ENCODE measurements at places on chromosomes 12 and 14.
A peak's percentile ranks its signal among the peaks of the same experiment; 100 is the strongest.

DNA sequence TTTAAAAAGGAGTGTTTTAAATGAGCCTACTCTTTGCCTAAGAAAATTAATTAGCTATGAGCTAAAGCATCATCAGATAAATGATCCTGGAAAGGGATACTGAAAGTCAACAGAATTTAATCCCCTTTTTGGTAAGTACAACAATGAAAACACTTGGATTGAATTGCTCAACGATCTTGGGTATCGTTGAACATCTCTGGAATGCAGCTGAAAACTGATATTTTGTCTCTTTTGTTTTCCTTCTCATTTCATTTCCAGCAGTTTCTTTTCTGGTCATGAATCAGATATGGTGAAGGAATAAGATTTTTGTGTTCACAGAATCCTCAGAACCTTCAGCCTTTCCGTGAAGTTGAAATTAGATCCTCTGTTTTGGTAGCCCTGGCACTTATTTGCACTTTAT, 771.2 kb downstream of the FSCB start:
- no peak overlapping the region for H3K4me3 ChIP-seq
- H3K27me3 ChIP-seq = no peaks in the 10 kb centered on the region
- DNase-seq = no peak
- no peaks in the 10 kb centered on the region for H3K36me3 ChIP-seq
- no peak overlapping the region for H3K27ac ChIP-seq

GRCh38 chr12:124045671-124046455, 72.8 kb downstream of the ZNF664 start:
- no peaks in the 10 kb centered on the region for H3K27me3 ChIP-seq
- no peaks in the 10 kb centered on the region for H3K4me1 ChIP-seq
- no peak overlapping the region for H3K4me3 ChIP-seq
- peaks cover 24% of the 10 kb centered on the region for H3K36me3 ChIP-seq

DNA sequence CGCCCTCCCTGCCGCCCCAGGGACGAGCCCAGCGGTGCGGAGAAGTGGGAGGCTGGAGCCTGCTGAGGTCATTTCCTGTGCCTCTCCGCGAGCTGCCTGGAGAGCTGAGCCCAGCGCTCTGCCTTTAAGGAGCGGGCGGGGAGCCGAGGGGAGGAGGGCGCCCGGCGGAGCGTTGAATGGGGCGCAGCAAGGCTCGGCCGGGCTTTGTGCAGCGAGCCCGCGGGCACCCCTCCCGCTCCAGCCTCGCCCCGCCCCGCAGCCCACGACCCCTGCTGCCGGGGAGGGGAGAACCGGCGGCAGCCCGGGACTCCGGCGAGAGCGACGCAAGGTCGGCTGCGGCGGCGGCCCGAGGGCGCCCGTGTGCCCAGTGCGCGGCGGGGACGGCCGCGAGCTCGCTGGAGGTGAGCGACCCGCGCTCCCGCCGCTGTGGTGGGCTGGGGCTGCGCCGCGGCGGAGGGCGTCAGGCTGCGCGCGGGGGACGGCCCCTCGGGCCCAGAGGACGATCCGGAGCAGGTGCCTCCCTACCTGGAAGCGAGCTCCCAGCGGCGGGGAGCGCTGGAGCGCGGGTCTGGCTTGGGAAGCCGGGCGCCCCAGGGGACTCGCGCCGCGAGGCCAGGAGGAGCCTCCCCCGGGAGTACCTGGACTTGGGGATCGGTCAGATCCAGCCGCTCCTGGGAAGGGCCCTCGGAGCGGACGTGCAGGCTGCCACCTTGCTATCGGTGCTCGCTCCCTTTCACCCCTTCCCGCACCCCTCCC, at the start of gene PLEKHH1:
Gene PLEKHH1 (plus strand): TSS at position 293 of the 756 bp plus-strand sequence. CDS start 8,578 bp downstream, outside the sequence.
- peaks cover 21% of the 10 kb centered on the region for H3K4me1 ChIP-seq
- H3K27ac ChIP-seq = no peak within 1 kb of the TSS
- DNase-seq = no peak
- H3K27me3 ChIP-seq = peaks cover 30% of the 10 kb centered on the region
- no peaks in the 10 kb centered on the region for H3K36me3 ChIP-seq
- H3K4me3 ChIP-seq = peak within 1 kb of the TSS; percentile 75

- H3K27ac ChIP-seq = no peak overlapping the region
- H3K4me3 ChIP-seq = no peak overlapping the region
- H3K27me3 ChIP-seq = peaks cover 67% of the 10 kb centered on the region
- no peaks in the 10 kb centered on the region for H3K4me1 ChIP-seq
Measured at GRCh38 chr12:64931321-64931720, 106.9 kb downstream of the TBC1D30 start.

GRCh38 chr12:53961025-53961761, 6.5 kb downstream of the HOXC12 start:
- H3K4me3 ChIP-seq = peak overlapping the region; percentile 64
- H3K27me3 ChIP-seq = peaks cover 76% of the 10 kb centered on the region
- peaks cover 21% of the 10 kb centered on the region for H3K4me1 ChIP-seq

- H3K27me3 ChIP-seq = peaks cover 23% of the 10 kb centered on the region
- no peak for DNase-seq
- H3K27ac ChIP-seq = no peak overlapping the region
- H3K4me3 ChIP-seq = no peak overlapping the region
- H3K36me3 ChIP-seq = no peaks in the 10 kb centered on the region
Measured at GRCh38 chr12:22284871-22285270, 49.6 kb downstream of the ST8SIA1 start.

GRCh38 chr14:78170203-78170602, at the start of gene NRXN3:
TSS of gene NRXN3 (plus strand) at chr14:78170373. CDS start at chr14:78243094, 72,721 bp downstream.
- DNase-seq = no peak
- H3K27ac ChIP-seq = no peak within 1 kb of the TSS
- H3K27me3 ChIP-seq = peaks cover 11% of the 10 kb centered on the region
- no peak within 1 kb of the TSS for H3K4me3 ChIP-seq

- H3K4me3 ChIP-seq = no peak overlapping the region
- H3K27me3 ChIP-seq = peaks cover 47% of the 10 kb centered on the region
- peaks cover 8% of the 10 kb centered on the region for H3K36me3 ChIP-seq
- no peak for DNase-seq
- H3K27ac ChIP-seq = no peak overlapping the region
Measured at GRCh38 chr14:64715628-64716412, 11.6 kb downstream of the PLEKHG3 start.

DNA sequence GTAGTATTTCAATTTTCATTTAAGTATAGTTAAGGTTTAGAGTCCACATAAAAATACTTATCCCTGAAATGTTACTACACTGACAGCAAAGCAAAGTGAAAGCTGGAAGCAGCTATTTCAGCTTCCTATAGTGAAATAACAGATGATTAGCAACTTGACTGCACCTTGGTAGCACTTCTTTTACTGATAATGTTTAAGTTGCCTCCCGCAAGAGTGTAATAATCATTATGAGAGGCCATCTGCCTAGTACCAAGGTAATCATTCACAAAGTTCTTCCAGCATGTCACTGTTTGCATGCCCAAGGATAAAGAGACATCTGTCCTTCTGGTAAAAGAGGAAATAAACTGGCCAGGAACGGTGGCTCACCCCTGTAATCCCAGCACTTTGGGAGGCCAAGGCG, 69.8 kb downstream of the LIN7A start:
- H3K36me3 ChIP-seq = no peaks in the 10 kb centered on the region
- DNase-seq = no peak
- no peak overlapping the region for H3K27ac ChIP-seq

- no peaks in the 10 kb centered on the region for H3K27me3 ChIP-seq
- H3K27ac ChIP-seq = peak overlapping the region; percentile 79
Measured at GRCh38 chr14:101858791-101859537, 97.5 kb downstream of the PPP2R5C start.

DNA sequence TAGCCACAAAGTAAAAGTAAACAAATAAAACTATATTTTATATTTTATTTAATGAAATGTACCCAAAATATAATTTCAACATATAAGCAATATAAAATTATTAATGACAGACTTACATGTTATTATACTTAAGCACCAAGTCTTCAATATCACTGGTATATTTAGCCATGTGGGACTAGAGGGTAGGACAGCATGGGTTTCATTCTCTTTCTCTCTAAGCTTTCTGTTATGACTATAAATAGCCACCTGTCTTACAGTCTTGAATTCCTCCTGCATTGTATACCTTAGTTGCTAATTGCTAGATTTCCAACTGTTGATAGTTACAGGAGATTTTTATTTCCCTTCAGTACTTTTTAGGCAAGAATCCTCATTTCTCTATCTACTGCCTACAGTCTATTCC, 63.1 kb upstream of the LIN7A start:
- no peaks in the 10 kb centered on the region for H3K36me3 ChIP-seq
- no peak overlapping the region for H3K4me3 ChIP-seq
- no peaks in the 10 kb centered on the region for H3K4me1 ChIP-seq
- H3K27me3 ChIP-seq = no peaks in the 10 kb centered on the region
- no peak for DNase-seq
- no peak overlapping the region for H3K27ac ChIP-seq

DNA sequence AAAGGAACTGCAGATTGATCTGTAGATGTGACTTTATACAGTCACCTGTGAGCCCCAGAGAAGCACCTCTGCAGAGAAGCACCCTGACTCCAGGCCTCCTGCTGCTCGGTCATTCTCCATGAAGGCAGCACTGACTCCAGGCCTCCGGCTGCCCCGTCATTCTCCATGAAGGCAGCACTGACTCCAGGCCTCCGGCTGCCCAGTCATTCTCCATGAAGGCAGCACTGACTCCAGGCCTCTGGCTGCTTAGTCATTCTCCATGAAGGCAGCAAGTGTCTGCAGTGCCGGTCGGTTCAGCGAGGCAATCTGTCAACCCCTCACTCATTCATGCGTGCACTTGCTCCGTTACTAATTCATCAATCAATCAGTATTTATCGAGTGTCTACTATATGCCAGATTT, 160.3 kb downstream of the PIWIL1 start:
- no peak overlapping the region for H3K4me3 ChIP-seq
- H3K27ac ChIP-seq = no peak overlapping the region
- H3K27me3 ChIP-seq = no peaks in the 10 kb centered on the region
- no peak for DNase-seq
- no peaks in the 10 kb centered on the region for H3K36me3 ChIP-seq

- peaks cover 17% of the 10 kb centered on the region for H3K36me3 ChIP-seq
- DNase-seq = no peak
- H3K4me1 ChIP-seq = no peaks in the 10 kb centered on the region
- no peak overlapping the region for H3K27ac ChIP-seq
Measured at GRCh38 chr12:111964935-111965334, 48.0 kb downstream of the TMEM116 start.

DNA sequence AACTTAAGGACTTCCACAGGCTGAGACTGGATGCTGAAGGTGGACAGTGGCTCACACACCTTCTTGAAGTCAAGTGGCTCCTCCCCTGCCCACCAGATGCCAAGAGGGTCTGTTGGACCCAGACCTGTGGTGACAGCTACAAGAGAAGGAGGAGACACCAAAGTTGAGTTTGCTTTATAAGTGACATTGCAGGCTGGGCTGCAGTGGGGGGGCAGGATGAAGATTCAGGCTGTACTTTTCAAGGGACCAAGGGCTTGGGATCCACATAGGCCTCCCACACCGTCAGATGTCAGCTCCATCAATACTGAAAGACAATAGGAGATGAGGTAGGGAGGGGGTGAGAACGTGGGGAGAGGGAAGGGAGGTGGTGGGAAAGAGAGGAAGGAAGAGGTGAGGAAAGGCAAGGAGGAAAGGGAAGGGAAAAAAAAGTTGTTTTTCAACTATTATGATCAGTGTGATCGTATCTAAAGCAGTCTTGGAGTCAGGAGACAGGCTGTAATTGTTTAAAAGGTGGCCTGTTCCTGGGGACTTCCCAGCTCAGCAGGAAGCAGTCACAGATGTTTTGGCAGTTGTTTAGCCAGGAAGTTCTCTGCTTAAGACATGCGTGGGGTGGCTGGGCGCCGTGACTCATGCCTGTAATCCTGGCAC, 84.1 kb upstream of the RESF1 start:
- H3K4me1 ChIP-seq = peaks cover 70% of the 10 kb centered on the region
- peak overlapping the region; percentile 88 for H3K4me3 ChIP-seq
- no peaks in the 10 kb centered on the region for H3K27me3 ChIP-seq
- H3K27ac ChIP-seq = peak overlapping the region; percentile 100
- DNase-seq = peak; percentile 77

- no peak for DNase-seq
- no peaks in the 10 kb centered on the region for H3K36me3 ChIP-seq
- H3K27me3 ChIP-seq = no peaks in the 10 kb centered on the region
- H3K27ac ChIP-seq = no peak overlapping the region
- peaks cover 50% of the 10 kb centered on the region for H3K4me1 ChIP-seq
Measured at GRCh38 chr12:50162230-50162629, 4.9 kb downstream of the CERS5 start.

DNA sequence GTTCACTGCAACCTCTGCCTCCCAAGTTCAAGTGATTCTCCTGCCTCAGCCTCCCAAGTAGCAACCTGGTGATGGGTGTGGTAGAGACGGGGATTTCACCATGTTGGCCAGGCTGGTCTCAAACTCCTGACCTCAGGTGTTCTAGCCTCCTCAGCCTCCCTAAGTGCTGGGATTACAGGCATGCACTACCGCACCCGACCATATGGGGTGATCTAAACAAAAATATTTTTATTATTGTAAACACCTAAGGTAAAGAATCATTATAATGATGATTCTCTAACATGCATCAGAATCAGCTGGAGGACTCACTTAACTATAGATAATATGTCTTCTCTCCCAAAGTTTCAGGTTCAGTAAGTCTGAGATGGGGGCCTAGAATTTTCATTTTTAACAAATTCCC, 96.2 kb upstream of the ALG10 start:
- H3K27ac ChIP-seq = no peak overlapping the region
- no peak overlapping the region for H3K4me3 ChIP-seq
- DNase-seq = no peak
- H3K36me3 ChIP-seq = peaks cover 7% of the 10 kb centered on the region
- H3K4me1 ChIP-seq = no peaks in the 10 kb centered on the region

GRCh38 chr12:42410340-42410739, 84.4 kb downstream of the PPHLN1 start:
- H3K4me3 ChIP-seq = no peak overlapping the region
- DNase-seq = no peak
- H3K36me3 ChIP-seq = peaks cover 22% of the 10 kb centered on the region
- H3K4me1 ChIP-seq = peaks cover 12% of the 10 kb centered on the region
- H3K27ac ChIP-seq = no peak overlapping the region
- H3K27me3 ChIP-seq = no peaks in the 10 kb centered on the region

DNA sequence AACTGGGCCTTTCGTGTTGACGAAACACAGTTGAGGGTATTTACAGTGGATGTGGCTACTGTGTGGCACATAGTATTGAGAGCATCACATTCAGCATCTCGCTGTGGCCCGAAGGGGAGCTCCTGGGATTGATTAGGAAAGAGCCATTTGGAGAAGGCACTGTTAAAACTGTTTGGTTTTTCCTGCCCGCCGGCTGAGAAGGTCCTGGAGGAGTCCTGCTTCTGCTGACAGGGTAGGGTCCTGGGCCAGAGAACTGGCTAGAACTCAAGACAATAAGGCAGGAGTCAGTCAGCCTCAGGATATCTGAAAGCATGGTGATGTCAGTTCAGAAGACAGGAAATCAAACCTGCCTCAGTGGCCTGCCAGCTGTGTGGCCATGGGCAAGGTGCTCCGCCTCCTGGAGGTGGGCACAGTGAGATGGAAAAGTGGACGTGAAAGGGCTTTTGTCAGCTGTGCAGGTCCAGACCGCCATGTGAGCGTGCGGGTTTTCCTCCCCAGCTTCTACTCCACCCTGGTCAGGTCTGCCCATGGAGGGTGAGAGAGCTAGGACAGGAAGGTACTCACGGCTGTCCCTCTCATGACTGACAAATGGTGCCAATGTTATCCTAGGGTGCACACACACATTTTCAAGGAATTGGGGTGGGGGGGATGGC, 92.3 kb downstream of the NTF3 start:
- H3K27ac ChIP-seq = no peak overlapping the region
- H3K4me1 ChIP-seq = no peaks in the 10 kb centered on the region
- H3K36me3 ChIP-seq = no peaks in the 10 kb centered on the region
- DNase-seq = no peak
- H3K4me3 ChIP-seq = no peak overlapping the region
- peaks cover 22% of the 10 kb centered on the region for H3K27me3 ChIP-seq

Data from naive B cell (primary cell).